Lower lobe of right lung (tissue), 2 donors: ENCODE measurements at places on chromosomes 4 and X. TPM values are rescaled to one million over a fixed set of nuclear protein-coding genes. Genes with fewer than 3 reads are reported as not detected.

SGMS2 gene
- total RNA-seq = 89.0 TPM

- no peak for DNase-seq
These were observed 12.4 kb downstream of the PLP1 start for GRCh38 chrX:103789004-103789403.

DNA sequence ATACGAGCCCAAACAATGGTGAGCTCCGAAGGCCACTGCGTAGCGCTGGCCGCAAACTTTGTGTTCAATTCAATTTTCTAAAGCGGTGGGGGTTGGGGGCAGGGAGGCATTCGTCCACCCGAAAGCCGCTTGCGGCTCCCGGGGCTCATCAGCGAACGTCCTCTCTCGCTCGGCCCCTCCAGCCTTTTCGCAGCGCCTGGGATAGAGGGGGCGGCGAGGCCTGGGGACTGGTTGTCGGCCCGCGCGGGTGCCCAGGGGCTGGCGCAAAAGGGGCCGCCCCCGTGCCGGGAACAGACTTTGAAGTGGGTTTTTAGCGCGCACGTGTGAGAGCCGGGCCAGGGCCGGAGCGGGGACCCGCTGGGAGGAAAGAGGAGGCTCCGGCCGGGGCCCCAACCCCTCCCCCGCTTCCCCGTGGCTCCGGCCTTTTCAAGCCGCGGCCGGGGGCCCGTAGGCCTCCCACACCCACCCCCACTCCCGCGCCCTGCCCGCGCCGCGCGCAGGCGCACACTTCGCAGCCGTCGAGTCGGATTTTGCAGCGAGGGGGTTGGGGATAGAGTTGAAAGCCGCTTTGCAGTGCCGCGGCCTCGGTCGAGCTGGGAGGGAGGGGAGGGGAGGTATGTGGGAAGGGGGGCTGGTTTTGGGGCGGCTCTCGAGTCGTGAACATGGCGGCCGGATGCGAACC, 8.3 kb downstream of the ZIC3 start:
- DNase-seq = no peak

ETNPPL gene
- not detected for total RNA-seq

GRCh38 chr4:169852481-169852880, 94.7 kb upstream of the HPF1 start:
- DNase-seq = no peak

GRCh38 chr4:165725352-165725751, 147.7 kb upstream of the TLL1 start:
- DNase-seq = no peak

GRCh38 chrX:67207912-67208311, 335.9 kb upstream of the AR start:
- no peak for DNase-seq

GRCh38 chr4:6851962-6852361, 57.7 kb upstream of the TBC1D14 start:
- no peak for DNase-seq

FGF13 gene
- 4.0 TPM for total RNA-seq

- peak; percentile 38 for DNase-seq
These were observed 123.4 kb downstream of the ASB9 start for GRCh38 chrX:15146515-15146914.

DNA sequence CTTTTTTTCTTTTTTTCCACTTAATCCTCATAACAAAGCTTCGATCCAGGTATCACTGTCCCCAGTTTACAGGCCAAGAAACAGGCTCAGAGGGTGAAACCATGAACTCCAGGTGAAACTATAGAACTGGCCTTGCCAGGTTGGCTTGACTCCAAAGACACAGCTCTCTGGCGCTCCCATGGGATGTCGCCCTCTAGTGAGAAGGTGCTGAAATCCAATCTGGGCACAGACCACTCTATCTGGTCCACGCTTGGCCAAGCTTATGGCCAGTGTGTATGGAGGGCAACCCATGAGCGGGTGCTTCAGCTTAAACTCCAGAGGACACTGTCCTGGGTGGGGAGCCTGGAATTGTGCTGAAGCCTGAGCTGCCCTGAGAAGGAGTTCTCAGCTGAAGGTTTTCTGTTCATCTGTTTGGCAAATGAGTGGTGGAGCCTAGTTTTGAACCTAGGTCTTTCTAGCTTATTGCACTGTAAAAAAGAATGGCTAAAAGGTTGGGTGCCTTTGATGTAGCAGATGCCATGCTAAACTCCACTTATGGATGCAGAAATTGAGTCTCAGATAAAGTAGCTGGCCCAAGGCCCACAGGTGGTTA, 70.5 kb downstream of the SEL1L3 start:
- no peak for DNase-seq

ALAS2 gene
- total RNA-seq = 0.89 TPM

- no peak for DNase-seq
These were observed 1.8 kb upstream of the NAA15 start for GRCh38 chr4:139299536-139299935.

DNA sequence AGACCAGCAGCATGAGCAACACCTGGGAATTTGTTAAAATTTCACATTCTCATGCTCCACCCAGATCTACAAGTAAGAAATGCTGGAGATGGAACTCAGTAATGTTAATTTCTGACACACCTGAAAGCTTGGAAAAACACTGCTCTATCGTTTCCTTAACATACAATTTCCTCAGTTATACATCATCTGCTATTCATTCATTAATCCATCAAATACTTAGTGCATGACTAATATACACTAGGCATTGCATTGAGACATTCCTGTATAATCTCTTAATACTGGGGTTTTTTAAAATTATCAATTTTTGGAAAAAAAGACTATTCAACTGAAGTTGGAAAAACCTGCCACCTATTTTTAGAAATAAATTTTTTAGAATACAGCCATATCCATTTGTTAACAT, 106.1 kb downstream of the CHM start:
- no peak for DNase-seq

HELT gene
- 0.97 TPM for total RNA-seq

DNA sequence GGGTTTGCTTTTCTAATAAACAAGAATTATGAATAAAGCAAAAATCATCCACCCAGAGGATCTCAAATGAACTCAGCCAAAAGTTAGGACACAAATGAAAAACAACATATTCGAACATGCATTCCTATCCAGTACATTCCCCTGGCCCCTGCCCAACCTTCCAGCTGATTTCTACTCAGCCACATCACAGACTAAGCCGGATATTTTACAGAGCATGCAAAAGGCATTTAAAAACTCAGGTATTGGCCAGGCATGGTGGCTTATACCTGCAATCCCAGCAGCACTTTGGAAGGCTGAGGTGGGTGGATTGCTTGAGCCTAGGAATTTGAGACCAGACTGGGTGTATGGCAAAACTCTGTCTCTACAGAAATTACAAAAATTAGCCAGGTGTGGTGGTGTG, 54.6 kb downstream of the RELL1 start:
- DNase-seq = no peak

DNAAF6 gene
- total RNA-seq = 2.0 TPM

DNA sequence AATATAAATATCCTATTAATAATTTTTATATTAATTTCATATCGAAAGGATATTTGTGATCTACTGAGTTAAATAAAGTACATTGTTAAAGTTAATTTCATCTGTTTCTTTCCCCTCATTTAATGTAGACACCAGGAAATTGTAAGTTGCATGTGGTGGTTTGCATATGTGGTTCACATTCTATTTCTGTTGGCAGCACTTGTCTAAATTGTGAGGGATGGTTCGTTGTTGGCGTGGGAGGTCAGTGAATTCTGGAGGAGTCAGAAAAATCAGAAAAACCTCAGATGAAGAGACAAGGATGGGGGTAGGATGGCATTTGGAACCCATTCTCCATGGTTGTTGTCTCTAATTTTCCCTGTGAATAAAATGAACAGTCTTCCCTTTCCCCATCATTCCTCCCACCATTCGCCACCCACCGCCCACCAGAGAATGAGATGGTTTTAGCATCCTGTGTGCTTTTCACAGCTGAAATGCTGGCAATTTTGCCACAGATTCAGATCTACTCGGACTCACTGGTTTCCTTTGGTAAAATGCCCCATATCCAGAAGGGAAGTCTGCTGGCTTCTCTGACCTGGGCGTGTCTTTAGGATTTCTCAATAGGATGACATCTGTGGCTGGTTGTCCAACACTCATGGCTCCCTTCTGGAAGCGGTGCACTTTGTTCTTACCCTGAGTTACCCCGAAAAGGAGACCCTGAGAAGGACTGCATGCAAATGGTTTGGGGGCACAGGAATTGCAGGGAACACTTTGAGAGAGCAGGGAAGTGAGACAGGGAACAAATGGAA, 52.3 kb downstream of the LGI2 start:
- DNase-seq = no peak

- peak; percentile 68 for DNase-seq
These were observed 1.3 kb upstream of the FHIP1A start for GRCh38 chr4:151407466-151408379.

- no peak for DNase-seq
These were observed 2.8 kb downstream of the CLCN5 start for GRCh38 chrX:49925176-49925575.

DNA sequence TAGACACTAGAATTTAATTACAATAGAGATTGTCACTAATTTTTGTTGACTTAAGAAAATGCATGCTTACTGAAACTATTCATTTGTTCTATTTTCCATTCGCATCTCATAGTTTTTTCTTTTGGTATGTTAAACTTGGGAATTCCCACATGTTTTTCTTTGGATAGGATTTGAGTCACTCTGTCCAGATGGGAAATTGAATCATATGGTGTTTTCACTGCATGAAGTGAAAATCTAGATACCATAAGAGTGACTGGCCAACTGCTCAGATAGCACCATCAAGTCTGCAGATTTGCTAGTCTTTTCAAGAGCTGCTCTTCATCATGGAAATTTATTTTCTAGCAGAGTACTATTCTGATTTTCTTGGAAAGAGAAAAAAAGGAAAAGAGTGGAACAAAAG, 172.6 kb downstream of the FAM47B start:
- DNase-seq = no peak
